ENCODE measurements at places on chromosomes 5 and 9. TPM values are rescaled to one million over a fixed set of nuclear protein-coding genes. Genes with fewer than 3 reads are reported as not detected.

IER5L gene
- 8.9 TPM for polyA plus RNA-seq

GDA gene
- polyA plus RNA-seq, result not detected

BNC2 gene
- polyA plus RNA-seq, result 9.6 TPM

SERINC5 gene
- polyA plus RNA-seq, result 4.5 TPM

PAEP gene
- polyA plus RNA-seq, result not detected

C5orf58 gene
- not detected for polyA plus RNA-seq

RAI14 gene
- 59.5 TPM for polyA plus RNA-seq

TMEM174 gene
- not detected for polyA plus RNA-seq

NUTM2F gene
- not detected for polyA plus RNA-seq

ELP1 gene
- polyA plus RNA-seq, result 19.1 TPM

BTNL8 gene
- not detected for polyA plus RNA-seq

C5orf46 gene
- 4.1 TPM for polyA plus RNA-seq

SOX30 gene
- 0.10 TPM for polyA plus RNA-seq

SLC46A2 gene
- not detected for polyA plus RNA-seq

SEMA5A gene
- polyA plus RNA-seq, result 0.58 TPM

RRAGA gene
- 106 TPM for polyA plus RNA-seq

NTNG2 gene
- polyA plus RNA-seq, result 6.1 TPM

IFNK gene
- not detected for polyA plus RNA-seq

SLC25A2 gene
- polyA plus RNA-seq, result not detected

TLX3 gene
- polyA plus RNA-seq, result 4.7 TPM

SLC1A3 gene
- polyA plus RNA-seq, result not detected

ANKRD18A gene
- 0.02 TPM for polyA plus RNA-seq

PDE6A gene
- 0.06 TPM for polyA plus RNA-seq

PIP5KL1 gene
- polyA plus RNA-seq, result 6.1 TPM

SLC6A19 gene
- not detected for polyA plus RNA-seq

PCDHA2 gene
- not detected for polyA plus RNA-seq

CHD1 gene
- polyA plus RNA-seq, result 15.2 TPM

All from SK-N-SH (cell line).